ENCODE measurements at places on chromosomes 11 and 22.

DNA sequence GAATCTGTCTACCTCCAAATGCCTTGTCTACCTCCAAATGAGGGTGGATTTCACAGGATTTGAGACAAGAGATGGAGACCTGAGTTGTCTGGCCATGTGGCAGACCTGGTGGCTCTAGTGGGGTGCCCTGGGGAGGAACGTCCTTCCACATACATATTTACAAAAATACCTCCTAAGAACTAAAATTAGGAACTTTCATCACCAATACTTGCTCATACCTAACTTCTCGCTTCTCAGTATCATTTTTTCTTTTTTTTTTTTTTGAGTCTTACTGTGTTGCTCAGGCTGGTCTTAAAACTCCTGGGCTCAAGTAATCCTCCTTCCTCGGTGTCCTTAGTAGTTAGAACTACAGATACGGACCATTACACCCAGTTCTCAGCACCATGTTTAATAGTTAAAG lies 117.9 kb downstream of the MED15 start:
- H3K27me3 ChIP-seq: no peaks in the 10 kb centered on the region
- no peak for DNase-seq
- H3K4me3 ChIP-seq: no peak overlapping the region
- no peaks in the 10 kb centered on the region for H3K36me3 ChIP-seq
- no peak overlapping the region for H3K27ac ChIP-seq
- no peaks in the 10 kb centered on the region for H3K4me1 ChIP-seq

DNA sequence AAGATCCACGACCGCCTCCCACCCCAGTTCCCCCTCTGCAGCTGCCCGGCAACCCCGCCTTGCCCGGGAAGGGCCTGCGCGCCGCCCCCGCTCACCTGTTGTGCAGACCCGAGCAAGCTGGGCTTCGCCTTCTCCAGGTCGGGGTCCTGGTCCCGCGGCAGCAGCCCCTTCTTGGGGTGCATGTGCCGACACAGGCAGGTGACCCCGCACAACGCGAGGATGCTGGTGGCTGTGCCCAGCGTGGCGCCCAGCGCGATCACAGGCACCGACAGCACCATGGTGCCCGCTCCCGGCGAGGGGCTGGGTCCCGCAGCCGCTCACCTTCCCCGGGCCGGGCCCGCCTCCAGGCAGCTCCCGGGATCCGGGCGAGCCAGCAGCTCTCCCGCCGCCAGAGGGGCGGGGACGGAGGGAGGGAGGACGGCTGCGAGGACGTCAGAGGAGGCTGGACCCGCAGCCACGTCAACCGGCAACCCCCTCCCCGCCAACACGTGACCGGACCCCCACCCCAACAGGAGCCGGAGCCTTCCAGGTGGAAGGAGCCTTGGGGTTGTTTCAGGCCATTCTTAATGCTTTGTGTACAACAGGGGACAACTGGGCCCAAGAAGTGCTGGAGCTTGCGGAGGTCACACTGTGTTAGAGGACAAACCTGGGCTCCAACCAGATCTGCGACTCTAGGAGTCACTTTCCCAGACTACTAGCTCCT lies at the start of gene SYT13:
Gene SYT13, minus strand, starts transcription at position 412 of the 703 bp plus-strand sequence. Its CDS starts 134 bp downstream, at position 278.
- H3K36me3 ChIP-seq: no peaks in the 10 kb centered on the region
- peaks cover 3% of the 10 kb centered on the region for H3K4me1 ChIP-seq
- no peak for DNase-seq
- peaks cover 26% of the 10 kb centered on the region for H3K27me3 ChIP-seq
- no peak within 1 kb of the TSS for H3K27ac ChIP-seq

GRCh38 chr11:57515332-57516060 lies at the start of gene SLC43A1:
SLC43A1 (minus strand) TSS chr11:57515702; CDS start chr11:57514111, 1,591 bp downstream.
- H3K4me3 ChIP-seq: peak within 1 kb of the TSS; percentile 97
- peak within 1 kb of the TSS; percentile 79 for H3K27ac ChIP-seq
- no peaks in the 10 kb centered on the region for H3K27me3 ChIP-seq
- H3K36me3 ChIP-seq: peaks cover 3% of the 10 kb centered on the region

- H3K36me3 ChIP-seq: no peaks in the 10 kb centered on the region
- H3K27me3 ChIP-seq: no peaks in the 10 kb centered on the region
- no peaks in the 10 kb centered on the region for H3K4me1 ChIP-seq
- H3K4me3 ChIP-seq: no peak overlapping the region
These were observed 41.0 kb upstream of the EIF3D start for GRCh38 chr22:36569999-36570398.

GRCh38 chr11:65051398-65051858 lies 6.9 kb downstream of the NAALADL1 start:
- no peak for DNase-seq
- no peaks in the 10 kb centered on the region for H3K4me1 ChIP-seq
- no peak overlapping the region for H3K4me3 ChIP-seq
- H3K36me3 ChIP-seq: no peaks in the 10 kb centered on the region
- no peak overlapping the region for H3K27ac ChIP-seq

- no peak overlapping the region for H3K27ac ChIP-seq
- H3K4me1 ChIP-seq: no peaks in the 10 kb centered on the region
- no peak overlapping the region for H3K4me3 ChIP-seq
- no peak for DNase-seq
These were observed 274.2 kb downstream of the FAM76B start for GRCh38 chr11:95515371-95515770.

DNA sequence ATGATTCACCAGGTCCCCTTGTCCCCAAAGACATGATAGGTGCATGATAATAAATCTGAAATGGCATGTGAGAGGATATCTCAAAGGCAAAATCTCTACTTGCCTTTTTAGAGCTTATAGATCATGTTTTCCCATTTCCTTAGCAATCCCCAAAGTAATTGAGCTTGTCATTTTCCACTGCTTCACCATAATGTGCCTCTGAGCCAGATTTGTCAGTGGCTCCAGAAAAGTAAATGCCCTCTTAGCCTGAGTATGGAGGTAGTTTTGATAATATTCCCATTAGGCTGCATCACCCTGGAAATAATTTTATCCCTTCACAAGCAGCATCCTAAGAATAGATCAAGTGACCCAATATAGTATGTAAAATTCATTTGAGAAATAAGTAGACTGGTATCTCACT lies 36.7 kb upstream of the ADSL start:
- no peak overlapping the region for H3K4me3 ChIP-seq
- DNase-seq: no peak
- no peak overlapping the region for H3K27ac ChIP-seq

DNA sequence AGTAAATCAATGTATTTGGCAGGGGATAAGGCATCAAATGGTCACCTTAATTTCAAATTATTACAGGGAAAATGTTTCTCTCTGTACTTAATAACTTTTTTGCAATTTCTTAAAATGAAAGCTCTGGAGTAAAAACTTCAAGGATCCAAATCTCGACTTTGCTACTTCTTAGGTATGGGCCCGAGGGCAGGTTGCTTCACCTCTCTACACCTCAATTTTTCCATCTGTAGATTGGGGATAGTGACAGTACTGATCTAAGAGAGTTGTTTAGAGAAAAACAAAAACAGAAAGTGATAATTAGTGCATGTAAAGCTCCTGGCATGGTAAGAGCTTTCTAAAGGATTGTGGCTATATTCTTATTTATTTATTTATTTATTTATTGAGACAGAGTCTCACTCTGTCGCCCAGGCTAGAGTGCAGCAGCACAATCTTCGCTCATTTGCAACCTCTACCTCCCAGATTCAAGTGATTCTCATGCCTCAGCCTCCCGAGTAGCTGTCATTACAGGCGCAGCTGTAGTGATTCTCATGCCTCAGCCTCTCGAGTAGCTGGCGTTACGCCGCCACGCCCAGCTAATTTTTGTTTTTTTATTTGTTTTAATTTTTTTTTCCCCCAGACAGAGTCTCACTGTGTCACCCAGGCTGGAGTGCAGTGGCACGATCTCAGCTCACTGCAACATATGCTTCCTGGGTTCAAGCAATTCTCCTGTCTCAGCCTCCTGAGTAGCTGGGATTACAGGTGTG lies 2.3 kb upstream of the TFIP11 start:
- no peak for DNase-seq
- no peaks in the 10 kb centered on the region for H3K27me3 ChIP-seq
- peaks cover 7% of the 10 kb centered on the region for H3K4me1 ChIP-seq

DNA sequence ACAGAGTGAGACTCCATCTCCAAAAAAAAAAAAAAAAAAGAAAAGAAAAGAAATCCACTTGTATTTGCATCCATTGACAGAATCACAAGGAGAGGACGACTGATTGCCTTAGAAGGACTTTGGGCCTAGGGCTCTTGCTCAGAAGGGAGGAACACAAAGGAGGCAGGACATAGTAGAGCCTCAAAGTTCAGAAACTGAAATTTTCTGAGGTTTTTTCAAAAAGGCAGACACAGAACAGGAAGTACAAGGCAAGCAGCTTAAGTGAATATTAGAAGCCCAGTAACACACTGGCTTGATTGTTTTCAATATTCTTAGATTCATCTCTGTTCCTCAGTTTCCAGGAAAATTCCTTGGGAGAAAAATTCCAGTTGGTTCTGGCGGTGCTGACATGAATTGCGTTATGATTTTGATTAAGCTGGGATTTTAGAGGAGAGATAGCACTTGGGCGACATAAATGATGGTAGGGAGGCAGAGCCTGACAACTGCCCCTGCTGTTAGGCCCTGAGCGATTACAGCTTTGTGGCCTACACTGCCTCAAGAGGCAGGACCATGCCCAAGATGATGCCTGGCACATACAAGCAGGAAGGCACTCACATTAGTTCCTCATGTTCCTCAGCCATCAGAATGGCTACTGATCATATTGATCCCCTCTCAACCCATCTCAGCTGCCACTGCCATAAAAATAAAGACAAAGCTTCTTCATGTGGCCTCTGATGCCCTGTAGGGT lies 15.3 kb downstream of the CLPB start:
- H3K4me3 ChIP-seq: no peak overlapping the region
- H3K27me3 ChIP-seq: no peaks in the 10 kb centered on the region
- DNase-seq: no peak
- H3K4me1 ChIP-seq: no peaks in the 10 kb centered on the region
- no peaks in the 10 kb centered on the region for H3K36me3 ChIP-seq
